ENCODE measurements at places on chromosomes 5 and 9.

DNA sequence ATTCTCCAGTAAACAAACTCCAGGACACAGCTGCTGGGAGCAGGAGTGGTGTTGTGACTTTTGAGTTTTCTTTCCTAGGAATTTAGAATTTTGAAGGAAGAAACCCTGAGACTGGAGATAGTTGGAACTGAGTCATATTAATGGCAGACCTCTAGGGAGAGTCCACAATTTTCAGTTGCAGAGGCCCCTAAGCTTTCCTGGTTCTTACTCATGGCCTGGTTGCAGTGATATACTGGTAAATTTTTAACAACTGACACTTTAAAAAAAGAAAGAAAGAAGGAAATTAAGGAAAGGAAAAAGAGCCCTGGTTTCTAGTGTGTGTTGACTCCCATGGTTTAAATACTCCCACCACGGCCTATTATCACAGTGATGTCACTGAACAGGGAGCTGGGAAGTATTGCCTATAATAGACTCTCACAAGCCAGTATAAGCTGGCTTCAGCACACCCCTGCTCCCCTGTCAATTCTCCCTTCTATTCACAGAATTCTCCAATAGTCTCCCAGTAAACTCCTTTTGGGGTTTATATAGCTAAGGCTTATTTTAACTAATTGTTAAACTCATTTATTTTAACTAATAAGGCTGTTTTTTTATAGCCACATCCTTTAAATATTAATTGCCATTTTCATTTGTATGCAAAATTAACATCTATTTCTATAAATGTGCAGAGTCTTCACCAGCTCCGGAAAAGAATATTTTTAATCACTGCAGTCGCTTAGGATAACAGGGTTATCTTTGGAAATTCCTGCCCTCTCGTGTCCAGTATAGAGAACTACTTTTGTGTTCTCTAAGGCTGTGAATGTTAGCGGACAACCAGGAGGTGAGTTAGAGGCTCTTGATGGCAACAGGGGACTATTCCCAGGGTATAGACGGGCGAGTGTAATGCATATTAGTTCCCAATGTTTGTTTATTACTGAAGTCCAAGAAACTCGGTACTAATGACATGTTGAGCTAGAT is 59.7 kb downstream of the GGTA1 start:
- DNase-seq: no peak

GRCh38 chr5:1644810-1645571 is 121.2 kb upstream of the LPCAT1 start:
- peak; percentile 70 for DNase-seq

- no peak for DNase-seq
Measured at GRCh38 chr9:106958955-106959657, 96.1 kb downstream of the ZNF462 start.

DNA sequence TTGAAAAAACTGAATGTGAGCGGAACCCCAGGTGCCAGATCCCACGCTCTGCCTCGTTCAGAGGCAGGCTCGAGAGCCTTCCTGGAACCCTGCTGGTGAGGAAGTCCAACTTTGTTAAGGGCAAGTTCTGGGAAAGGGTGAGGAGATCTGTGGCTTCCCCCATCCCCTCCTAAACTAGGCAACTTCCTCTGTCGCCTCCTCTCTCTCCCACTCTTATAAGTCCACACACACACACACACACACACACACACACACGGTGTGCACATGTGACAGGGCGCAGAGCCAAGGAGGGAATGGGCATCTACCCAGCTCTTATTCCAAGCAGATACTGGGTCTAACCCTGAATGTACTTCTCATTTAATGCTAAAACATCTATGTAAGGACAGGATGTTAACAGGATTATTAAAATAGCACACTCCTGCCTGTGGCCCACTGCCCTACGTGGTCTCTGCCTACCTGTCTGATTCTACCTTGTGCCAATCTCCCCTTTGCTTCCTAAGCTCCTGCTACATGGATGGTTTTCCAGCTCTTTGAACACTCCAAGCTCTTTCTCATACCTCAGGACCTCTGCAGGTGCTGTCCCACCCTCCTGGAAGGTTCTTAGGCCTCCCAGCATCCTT is 72.4 kb upstream of the FBXW11 start:
- no peak for DNase-seq

DNA sequence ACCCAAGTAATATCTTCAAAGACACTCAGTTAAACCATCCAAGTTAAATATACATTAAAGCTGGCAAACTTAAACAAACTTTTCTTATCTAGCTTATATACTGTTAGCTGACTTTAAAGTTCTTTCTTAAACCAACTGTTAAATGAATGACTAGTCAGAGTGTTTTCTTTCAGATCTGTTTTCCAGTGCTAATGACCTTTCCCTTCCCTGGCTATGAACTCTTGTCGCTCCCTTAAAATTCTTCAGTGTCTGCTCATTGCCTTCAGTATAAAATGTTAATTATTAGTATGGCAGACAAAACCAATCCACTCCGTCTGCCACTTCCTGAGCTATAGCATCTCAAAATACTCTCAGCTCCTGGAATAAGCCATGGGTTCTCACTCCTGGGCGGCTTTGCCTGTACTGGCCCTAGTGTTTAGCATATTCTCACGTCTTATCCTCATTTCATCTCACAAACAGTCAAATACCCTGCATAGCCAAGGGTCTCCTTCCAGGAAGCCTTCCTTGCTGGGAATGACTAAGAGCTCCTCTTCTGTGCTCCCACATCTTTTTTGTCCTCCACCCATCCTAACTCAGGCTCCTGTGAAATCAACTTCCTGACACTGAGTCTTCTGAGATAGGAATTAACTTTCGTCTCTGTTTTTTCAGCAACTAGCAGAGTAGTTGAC is 87.7 kb downstream of the VCAN start:
- no peak for DNase-seq
